ENCODE measurements at places on chromosomes 1 and 21.

GRCh38 chr1:160166166-160166868 lies 14.9 kb downstream of the ATP1A4 start:
- DNase-seq, result no peak

DNA sequence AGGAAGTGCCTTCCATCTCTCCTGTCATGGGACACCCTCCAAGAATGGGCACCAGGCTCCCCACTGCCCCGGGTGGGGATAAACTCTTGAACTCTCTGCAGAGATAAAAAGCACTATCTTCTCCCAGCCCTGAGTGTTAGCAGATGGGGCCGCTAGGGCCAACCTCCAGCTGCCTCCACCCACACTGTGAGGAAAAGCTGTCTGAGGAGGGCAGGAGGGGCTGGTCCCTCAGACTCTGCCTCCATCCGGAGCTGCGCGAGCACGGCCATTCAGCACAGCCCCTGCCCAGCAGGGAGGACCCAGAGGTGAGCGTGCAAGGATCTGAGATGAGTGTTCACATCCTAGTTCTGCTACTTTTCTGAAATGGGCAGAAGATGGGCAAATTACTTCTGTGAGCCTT lies 51.8 kb upstream of the TRABD2B start:
- DNase-seq, result no peak

DNA sequence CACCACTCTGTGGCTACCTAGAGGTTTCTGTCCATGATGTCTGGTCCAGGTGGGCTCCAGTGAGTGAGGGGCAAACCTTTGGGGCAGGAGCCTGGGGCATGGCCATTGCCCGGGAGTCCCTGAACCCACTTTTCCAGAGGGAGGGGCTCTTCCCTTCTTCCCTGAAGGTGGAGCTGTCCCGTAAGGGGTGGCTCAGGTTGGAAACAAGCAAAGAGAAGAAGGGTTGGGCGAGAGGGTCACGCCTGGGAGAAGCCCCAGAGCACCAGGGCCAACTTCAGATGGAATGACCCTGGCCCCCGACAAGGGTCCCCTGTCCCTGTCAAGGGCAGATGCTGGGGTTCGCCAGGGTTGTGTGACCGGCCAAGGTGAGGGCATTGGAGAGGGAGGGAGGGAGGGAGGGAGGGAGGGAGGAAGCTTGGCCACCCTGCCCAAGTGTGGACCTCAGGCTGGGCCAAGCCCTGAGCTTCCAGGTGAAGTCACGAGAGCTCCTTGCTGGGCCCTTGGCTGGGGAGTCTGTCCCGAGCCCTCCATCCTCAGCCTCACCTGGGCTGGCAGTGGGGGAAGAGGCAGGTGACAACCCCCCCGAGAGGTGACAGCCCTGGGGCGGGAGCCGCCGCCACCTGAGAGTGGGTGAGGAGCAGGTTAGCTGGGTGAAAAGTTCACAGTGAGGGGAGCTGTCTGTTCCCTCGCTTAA lies 69.6 kb downstream of the DHRS3 start:
- peak; percentile 70 for DNase-seq

DNA sequence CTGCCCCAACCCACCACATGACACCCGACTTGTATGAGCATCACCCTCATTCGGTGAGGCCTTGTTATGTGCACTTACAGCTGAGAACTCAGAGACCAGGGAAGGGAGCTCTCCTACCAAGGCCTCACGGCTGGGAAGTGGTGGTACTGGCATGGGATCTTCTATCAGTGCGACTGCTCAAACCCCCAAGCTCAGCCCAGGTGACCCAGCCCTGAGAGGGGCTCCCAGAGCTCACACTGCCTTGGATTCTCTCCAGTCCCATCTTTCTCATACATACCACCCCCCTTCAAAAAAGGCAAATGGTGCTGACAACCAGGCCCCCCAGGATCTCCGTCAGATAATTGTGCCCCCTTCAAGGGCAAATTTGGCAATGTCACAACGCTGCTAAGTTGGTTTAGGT lies 777 bp upstream of the PLA2G2F start:
- no peak for DNase-seq

DNA sequence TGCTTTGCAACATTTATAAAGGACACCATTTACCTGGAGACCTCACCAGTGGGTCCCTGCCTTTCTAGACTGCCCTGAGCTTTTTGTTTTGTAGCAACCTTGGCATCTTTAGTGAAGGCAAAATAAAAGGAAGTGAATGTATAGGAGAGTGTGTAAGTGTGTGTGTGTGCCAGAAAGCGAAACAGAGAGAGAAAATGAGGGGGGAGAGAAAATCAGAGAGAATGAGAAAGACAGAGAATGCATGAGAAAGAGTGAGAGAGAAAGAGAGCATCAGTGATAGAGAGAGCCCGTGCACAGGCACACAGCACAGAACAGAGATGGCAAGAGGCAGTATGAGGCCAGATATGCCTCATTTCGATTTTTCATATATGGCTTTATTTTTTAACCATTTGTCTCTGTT lies 57.5 kb downstream of the HSD3B1 start:
- no peak for DNase-seq

DNA sequence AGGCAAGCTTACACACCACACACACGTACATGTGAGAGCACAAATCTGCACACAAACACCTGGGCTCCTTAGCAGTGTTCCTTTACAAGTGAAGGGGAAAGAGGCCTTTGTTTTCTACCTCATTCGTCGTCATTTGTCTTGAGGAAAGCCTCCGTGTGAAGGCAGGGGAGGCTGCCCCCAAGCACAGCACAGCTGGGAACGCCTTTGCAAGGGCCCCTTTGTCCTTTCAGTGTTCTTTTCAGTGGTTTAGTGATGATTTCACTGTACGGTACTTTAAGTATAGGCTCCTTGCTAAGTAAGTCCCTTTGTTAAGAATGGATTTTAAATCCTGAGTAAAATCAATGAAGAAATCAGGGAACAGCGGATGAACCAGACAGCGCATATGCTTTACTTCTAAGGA lies 94.1 kb downstream of the PGBD5 start:
- no peak for DNase-seq

DNA sequence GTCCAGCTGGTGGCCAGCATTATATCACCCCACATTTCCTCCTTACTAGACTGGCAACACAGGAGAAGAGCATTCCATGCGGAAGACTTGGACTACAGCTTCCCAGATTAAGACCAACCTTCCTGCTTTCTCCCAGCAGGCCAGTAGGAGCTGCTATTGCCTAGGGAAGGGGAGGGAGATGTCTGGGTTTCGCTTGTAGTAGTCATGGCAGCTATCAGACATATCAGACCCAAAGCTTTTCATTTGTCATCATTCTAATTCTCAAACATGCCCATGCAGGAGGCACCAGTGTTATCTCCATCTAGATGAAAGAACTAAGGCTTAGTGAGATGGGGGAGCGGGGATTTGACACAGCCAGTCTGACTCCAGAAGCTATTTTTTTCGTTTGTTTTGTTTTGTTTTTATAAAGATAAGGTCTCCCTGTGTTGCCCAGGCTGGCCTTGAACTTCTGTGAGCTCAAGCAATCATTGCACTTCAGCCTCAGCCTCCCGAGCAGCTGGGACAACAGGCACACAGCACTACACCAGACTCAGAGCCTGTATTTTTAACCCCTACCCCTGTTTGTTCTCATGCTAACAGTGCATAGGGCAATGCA lies 4.5 kb downstream of the PLA2G2A start:
- peak; percentile 95 for DNase-seq

GRCh38 chr1:12031039-12031980 lies 12.0 kb downstream of the MIIP start:
- DNase-seq, result peak; percentile 94

GRCh38 chr1:35453031-35453430 lies 104.2 kb downstream of the KIAA0319L start:
- DNase-seq, result no peak

DNA sequence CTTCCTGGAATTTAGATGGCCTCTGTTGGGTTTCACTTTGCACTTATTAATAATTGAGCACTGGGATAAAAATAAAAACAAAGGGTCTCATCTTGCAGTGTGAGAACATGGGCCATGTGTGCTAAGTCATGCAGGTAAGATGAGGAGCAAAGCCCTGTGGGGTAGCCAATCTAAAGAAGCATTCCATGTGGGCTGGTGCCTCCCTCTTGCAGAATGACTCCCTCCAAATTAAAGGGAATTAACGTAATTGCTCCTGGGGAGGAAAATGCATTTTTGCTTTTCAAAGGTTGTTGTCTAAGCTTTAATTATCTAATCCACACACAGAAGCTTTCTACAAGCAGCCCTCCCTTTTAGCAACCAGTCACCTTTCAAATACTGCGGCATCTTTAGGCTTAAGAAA lies 69.8 kb downstream of the CDC14A start:
- DNase-seq, result no peak

GRCh38 chr1:91805311-91805801 lies 80.6 kb downstream of the TGFBR3 start:
- no peak for DNase-seq

- DNase-seq, result no peak
These were observed 18.7 kb upstream of the STUM start for GRCh38 chr1:226529891-226530290.

GRCh38 chr1:109892561-109893368 lies 17.9 kb upstream of the CSF1 start:
- DNase-seq, result peak; percentile 80

GRCh38 chr21:43321611-43322010 lies 105.3 kb downstream of the SIK1 start:
- DNase-seq, result no peak

- peak; percentile 54 for DNase-seq
These were observed 52.0 kb downstream of the LAMC2 start for GRCh38 chr1:183238071-183238470.

GRCh38 chr1:243364330-243364729 lies 108.5 kb downstream of the SDCCAG8 start:
- no peak for DNase-seq

- DNase-seq, result no peak
These were observed 123.2 kb downstream of the LHX8 start for GRCh38 chr1:75257424-75257823.

DNA sequence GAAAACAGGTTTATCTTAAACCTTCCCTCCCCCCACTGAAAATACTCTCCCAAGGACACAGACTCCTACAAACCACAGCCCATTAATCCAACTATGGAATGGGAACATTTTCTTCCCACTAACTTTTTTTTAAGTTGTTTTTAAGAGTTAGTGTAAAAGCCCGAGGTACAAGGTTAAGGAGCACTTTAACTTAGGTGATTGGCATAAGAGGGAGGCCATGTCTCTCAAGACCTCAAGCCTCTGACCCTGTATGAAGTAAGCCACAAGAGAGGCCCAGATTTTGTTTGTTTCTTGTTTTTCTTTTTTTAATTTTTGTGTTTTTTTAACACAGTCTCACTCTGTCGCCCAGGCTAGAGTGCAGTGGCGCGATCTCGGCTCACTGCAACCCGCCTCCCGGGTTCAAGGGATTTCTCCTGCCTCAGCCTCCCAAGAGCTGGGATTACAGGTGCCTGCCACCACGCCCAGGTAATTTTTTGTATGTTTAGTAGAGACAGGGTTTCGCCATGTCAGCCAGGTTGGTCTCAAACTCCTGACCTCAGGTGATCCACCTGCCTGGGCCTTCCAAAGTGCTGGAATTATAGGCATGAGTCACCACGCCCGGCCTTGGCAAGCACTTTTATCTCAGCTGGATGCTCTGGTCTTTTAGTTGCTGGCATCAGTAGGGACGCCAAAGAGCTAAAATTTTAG lies 14.4 kb downstream of the ARMH1 start:
- DNase-seq, result no peak

DNA sequence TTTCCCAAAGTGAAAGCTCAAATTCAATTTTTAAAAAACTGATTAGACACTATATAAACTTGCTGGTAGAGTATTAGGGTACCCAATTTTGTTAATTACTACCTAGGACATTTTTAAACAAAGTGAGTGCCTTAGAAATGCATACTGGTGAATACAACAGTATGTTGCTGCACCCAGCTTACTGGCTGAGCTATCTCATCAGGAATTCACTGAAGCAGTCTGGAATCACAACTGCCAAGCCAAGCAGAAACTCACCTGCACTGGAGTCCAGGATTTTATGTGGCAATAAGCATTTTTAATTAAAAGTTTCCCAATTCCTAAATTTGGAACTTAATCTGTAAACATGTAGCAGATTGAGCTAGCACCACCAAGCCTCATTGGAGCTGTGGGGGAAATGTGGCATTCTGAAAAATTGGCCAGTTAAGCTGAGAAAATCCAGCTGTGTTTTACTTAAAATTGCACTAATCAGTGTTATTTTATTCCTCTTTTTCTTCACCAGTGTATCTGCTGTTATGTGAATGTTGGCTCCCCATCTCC lies 61.8 kb downstream of the CLEC20A start:
- DNase-seq, result no peak

GRCh38 chr1:180265201-180265600 lies 35.1 kb downstream of the LHX4 start:
- DNase-seq, result no peak
